ENCODE measurements at places on chromosomes 3 and 15.

DNA sequence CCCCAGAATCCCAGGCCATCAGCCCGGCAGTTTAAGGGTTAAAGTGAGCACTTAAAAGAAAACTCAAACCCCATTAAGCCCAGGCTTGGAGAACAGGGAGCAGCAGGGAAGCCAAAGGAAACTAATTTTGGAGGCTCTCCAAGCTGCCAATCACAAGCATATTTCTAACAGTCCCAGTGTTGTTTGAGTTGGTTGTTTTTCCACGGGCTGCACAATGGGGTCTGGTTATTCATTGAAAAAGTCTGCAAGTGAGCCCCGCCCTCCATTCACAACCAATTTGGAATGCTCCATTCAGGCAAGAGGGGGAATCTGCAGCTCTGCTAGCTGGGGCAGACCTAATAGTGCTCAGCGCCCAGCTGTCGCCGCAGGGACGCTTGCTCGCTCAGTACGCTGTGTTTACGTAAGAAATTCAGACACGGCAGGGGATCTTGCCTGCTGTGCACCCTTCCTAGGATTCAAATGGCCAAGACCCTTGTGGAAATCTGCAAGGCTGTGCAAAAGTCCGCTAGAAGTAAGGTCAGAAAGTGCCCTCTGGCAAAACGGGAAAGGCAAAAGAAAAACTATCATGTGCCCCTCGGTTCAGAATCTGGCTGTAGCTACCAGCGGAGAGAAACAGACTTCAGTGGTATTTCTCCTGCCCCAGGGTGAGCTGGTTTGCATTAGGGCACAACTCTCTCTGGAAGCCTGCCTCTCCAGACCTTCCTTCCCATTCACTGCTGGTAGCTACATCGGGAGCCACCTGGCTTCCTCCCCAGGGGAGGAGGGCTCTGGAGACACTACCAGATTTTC is 11.0 kb downstream of the ETV5 start:
- no peak for DNase-seq

- DNase-seq, result peak; percentile 28
Measured at GRCh38 chr3:71063773-71064290, 519.7 kb downstream of the FOXP1 start.

DNA sequence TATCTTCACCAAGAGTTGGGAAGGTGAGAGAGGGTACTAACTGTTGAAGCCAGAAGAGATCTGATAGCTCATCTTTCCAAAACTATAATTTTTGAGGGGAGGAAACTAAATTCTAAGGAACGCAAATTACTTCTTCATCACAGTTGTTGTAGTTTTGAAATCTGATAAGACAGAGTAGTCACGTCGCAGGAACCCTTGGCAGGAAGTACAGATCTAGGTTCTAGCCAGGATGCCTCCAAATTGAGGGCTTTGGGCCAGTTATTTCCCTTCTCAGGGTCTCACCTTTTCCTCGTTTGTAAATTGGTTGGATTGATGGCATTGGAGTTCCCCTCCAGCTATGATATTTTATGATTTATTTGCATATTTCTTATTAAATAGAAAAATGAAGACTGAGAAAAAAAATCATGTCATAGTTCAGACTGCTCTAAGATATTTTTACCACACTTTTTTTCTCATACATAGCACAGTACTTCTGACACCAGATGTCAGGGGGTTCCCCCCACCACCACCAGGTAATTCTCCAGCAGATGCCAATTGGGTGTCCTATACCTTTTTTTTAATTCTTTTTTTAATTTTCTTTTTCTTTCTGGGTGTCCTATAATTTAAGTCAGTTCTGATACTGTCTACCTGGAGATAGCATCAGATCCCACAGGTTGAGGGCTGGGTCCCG is 32.3 kb upstream of the APH1B start:
- peak; percentile 14 for DNase-seq

- DNase-seq, result no peak
Measured at GRCh38 chr3:139357899-139358298, 14.1 kb downstream of the MRPS22 start.

- no peak for DNase-seq
Measured at GRCh38 chr15:41423979-41424659, 7.2 kb downstream of the RTF1 start.

GRCh38 chr3:171184372-171184771 is 157.9 kb upstream of the SLC2A2 start:
- no peak for DNase-seq

DNA sequence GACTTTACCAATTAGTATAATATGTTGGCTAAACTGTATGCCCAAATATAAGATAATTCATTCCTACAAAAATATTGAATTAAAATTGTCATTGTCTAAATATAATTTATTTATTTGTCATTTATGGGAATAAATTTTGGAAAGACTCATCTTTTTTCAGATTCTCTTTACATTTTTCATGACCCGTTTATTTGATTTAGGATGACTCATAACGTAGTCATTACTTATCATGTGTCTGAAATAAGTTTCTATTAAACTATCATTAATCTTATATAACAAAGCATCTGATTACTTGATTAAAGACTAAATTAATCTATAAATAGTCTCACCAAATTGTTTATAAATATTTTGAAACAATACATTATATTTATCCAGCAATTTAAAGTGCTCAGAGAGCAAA is 516.6 kb downstream of the CADM2 start:
- no peak for DNase-seq
